ENCODE measurements at places on chromosomes 4 and X. TPM values are rescaled to one million over a fixed set of nuclear protein-coding genes. Genes with fewer than 3 reads are reported as not detected.

IQCM gene
- 0.05 TPM for polyA plus RNA-seq

HELT gene
- polyA plus RNA-seq: not detected

GPR82 gene
- polyA plus RNA-seq: not detected

TCEAL5 gene
- polyA plus RNA-seq: not detected

TIMP1 gene
- polyA plus RNA-seq: 2,140 TPM

SOWAHD gene
- polyA plus RNA-seq: 0.25 TPM

TMPRSS11F gene
- not detected for polyA plus RNA-seq

NRK gene
- polyA plus RNA-seq: 2.2 TPM

MAML3 gene
- polyA plus RNA-seq: 3.5 TPM

NPY2R gene
- polyA plus RNA-seq: not detected

L1CAM gene
- 0.10 TPM for polyA plus RNA-seq

NALF2 gene
- not detected for polyA plus RNA-seq

DNA sequence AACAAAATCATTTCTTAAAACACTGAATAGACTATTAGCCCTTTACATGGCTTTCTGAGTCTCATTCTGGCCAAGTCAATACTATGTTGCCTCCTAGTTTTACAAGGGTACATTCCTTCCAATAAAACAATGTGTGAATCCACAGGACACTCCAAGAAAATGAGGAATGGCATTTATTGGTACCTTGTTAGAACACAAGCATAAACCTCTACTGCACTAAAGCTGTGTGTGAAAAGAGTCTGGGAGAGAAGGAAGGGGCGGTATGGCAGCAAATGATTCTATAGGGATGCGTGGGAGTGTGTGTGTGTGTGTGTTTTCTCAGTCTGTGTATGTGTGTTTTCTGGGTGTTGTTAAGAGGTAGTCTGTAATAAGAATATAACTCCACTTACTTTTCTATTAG, 48.9 kb downstream of the CXCL1 start:
- no peak for DNase-seq

DNA sequence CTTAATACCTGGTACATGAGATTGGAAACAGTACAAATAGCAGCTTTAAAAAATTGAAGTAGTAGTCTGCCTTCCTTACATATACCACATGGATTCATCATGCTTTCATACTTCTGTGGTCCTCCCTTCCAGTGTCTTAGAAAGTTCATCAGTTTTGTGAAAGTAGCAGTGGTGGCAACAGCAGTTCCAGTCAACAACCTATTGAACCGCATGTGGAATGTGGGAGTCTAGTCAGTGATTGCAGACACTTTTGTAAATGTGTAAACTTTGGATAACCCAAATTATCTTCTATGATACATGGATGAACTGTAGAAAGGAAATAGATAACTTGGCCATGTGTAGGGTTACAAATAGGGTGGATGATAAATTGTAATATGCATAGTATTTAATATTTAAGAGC, 34.1 kb downstream of the FNIP2 start:
- DNase-seq: no peak

DNA sequence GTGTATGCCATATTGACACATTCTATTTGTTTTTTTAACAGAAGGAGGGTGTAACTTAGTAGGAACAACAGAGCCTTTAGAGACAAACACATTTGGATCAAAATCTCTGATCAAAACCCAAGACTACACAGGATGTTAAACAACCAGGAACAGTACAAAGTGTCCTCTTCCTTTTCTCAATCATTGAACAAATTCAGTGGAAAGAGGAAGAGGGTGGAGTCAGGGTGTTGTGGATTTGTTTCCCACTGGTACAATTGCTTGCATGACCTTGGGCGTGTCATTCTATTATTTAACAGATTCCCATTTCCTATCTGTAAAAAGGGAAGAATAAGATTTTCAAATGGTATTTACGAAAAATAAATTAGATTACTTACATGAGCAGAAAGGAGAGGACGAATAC, 1162.8 kb upstream of the PRKX start:
- no peak for DNase-seq

GRCh38 chr4:89949782-89950387, 55.2 kb downstream of the MMRN1 start:
- no peak for DNase-seq

GRCh38 chrX:150958177-150958576, 25.0 kb upstream of the HMGB3 start:
- no peak for DNase-seq

DNA sequence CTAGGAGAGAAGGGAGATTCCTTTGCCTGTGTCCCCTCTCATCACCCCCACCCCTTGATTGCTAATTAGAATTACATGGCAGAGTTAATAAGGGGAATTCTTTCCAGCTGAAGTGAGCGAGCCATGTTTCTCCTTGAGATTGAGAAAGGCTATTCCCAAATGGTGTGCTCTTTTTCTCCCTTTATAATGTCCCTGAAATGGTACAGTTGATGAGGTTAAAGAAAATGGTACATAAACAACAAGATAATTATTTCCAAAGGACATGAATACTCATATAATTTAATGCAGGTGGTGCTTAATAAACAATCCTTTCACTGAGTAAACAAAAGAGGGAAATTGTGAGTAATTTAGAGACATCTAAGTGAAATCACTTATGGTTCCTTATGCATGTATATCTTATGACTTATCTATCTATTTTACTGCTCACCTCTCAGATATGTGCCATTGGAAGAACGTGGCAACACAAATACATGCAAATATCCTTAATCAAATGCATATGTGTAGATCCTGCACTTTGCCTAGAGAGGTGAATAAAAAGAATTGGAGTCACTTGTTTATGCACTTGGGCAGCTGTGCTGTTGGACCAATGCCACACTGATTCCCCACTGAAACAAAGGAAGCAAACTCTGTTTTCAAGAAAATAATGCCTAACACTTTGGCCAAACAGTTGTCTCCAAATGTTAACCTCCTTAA, 106.6 kb upstream of the WDR44 start:
- no peak for DNase-seq

DNA sequence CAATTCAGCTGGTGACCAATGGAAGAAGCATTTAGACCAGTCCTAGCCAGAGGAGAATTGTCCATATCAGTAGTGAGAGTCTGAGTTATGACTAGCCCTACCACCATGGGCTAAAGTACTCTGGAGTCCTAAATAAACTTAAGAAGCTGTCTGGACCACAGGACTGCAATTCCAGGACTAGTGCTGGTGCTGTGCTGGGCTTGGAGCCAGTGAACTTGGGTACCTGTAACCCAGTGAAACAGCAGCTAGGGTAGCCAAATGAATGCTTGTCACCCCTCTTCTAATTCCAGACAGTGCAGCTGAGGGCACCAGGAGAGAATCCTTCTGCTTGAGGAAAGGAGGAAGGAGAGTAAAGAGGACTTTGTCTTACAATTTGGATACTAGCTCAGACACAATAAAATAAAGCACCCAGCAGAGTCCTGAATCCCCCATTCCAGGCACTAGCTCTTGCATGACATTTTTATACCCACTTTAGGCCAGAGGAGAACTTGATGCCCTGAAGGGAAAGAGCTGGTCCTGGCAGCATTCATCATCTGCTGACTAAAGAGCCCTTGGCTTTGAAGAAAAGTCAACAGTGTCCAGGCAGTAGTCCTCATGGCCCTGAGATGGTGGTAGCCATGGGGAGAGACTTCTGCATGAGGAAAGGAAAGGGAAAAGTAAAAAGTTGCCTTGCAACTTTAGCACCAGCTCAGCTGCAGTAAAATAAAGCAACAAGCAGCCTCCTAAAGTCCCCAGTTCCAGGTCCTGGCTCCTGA, 2675.7 kb downstream of the PCDH7 start:
- no peak for DNase-seq

- no peak for DNase-seq
Observed at GRCh38 chr4:163562496-163562895, 68.0 kb downstream of the TMA16 start.

GRCh38 chrX:7025471-7025870, 122.0 kb upstream of the STS start:
- no peak for DNase-seq

GRCh38 chr4:153014460-153014859, 78.3 kb downstream of the FHDC1 start:
- DNase-seq: no peak

DNA sequence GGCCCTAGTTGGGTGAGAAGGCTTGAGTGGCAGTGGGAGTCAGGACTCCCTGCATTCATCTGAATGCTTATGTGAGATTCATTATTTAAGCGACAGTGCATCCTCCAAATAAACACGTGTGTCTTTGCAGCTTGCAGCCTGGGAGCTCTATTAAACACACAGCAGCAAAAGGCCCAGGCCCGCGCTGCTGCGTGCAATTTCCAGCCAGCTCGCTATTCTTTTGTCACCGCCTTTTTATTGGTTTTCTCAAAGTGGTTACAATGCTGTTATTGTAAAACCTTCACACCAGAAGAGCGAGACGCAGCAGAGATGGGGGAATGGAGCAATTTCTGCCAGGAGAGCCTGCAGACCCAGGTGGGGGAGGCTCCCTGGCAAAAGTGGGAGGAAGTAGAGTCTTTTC, 252.5 kb downstream of the BCOR start:
- DNase-seq: no peak

GRCh38 chrX:54452920-54453319, 12.7 kb downstream of the TSR2 start:
- DNase-seq: no peak

- DNase-seq: no peak
Observed at GRCh38 chrX:14902537-14902936, 29.3 kb downstream of the MOSPD2 start.

GRCh38 chr4:145283909-145284308, 103.5 kb upstream of the OTUD4 start:
- DNase-seq: no peak

DNA sequence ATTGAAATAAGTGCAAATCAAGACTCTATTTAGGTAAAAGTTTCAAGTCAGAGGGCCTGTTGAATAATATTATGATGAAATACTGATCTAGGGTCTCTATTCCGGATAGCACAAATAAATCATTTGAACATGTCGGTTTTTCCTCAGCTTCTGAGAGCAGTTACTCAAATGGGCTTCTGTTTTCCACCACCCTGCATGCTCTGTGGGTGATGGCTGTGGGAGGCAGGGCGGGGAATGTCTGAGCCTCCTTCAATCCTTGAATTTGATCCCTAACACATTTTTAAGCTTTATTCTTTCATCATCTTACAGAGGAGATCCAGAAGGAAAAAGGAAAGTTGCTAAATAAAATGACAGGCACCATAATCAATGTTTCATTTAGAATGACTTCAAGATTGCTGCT, 8.5 kb downstream of the UNC5C start:
- DNase-seq: no peak

- DNase-seq: no peak
Observed at GRCh38 chr4:146059865-146060264, 115.7 kb upstream of the LSM6 start.

- DNase-seq: no peak
Observed at GRCh38 chr4:80585542-80585941, 250.0 kb downstream of the CFAP299 start.

- no peak for DNase-seq
Observed at GRCh38 chr4:54625391-54625790, 32.4 kb upstream of the KIT start.

DNA sequence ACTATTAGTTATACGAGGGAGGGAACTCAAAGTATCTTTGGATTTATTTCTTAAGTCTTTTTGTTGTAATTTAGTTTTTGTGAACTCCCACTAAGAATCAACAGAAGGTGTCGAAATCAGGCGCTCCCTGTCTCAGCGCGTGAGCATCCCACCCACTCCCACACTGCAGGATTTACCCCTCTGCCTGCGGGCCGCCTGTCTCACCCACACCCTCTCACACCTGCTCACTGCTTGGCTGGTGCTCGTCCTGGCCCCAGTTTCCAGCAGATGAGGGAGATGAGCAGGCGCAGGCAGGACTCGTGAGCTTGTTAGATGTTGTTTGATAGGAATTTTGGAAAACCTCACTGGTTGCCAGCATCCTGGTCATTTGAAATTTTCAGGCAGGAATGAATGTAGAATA, 20.8 kb upstream of the HGFAC start:
- DNase-seq: no peak

DNA sequence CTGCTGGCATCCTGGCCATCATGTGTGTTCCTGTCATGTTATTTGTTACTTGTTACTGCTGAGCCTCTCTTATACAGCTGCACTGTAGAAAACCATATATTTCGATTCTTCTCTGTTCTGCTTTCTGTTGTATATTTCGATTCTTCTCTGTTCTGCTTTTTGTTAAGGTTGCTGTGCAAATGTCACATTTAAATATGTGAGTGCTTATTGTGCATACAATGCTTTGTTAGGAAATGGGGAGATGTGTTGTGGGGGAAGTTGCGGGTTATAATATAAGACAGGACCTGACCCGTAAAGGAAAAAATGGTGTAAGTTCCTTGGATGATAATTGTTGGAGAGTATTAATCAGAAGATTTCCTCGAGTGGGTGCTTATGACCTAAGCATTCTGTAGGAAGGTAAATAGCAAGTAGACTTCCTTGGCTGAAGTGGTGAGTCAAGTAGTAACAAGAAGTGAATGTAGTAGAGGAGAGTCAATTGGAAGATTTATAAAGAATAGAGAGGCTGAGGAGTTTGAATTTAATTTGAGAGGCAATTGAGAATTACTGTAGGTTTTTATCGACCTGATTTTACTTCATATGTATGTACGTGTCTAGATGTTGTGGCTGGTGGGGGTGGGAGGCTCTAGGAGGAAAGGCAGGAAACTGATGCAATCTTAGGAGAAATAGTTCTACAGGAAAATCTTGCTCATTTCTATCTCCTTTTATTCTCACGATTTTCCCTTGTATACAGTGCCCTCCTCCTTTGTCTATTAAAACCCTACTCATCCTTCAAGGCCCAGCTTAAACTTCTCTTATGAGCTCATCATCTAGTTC, 8.5 kb downstream of the OGT start:
- no peak for DNase-seq

- no peak for DNase-seq
Observed at GRCh38 chr4:46123913-46124755, at the start of gene GABRG1. TSS of gene GABRG1 (minus strand) at chr4:46124054. CDS start at chr4:46123913, 141 bp downstream.

DNA sequence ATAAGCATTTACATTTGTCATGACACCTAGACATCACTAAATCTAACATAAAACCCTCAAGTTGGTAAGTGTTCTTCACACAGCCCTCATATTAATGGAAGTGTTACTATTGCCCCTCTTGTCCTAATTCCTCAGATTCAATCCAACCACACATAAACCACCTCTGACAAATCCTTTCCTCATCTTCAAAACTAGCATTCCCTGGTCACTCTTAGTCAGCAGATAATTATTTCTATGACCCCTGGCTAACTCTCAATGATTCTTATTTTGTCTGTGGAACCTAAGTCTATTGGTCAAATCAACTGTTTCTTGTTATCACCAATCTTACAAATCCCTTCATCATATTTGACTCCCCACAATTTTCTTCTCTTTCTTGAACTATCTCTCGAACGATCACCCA, 168.6 kb downstream of the PPP3CA start:
- DNase-seq: no peak

DNA sequence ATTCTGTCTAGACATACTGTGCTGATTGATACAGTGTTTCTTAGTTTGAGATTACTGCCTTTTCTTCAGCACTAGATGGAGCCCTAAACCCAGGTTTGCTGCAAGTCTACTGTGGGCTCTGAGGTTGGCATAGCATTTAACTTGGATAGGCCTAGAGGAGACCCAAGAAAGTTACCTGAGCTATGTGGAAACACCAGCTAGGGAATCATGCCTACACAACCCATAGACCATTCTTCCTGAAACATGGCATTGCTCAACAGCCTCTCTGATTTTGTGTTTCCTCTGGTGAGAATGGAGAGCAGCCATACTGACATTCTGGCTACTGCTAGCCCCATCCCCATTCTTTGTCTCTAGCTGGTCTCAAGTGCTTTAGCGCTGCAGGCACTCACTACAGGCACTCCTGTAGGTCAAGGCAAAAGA, 287.7 kb upstream of the PCDH18 start:
- peak; percentile 18 for DNase-seq

All from AG04450 (cell line).